ENCODE measurements at places on chromosomes 5 and 9.

- no peak for DNase-seq
Measured at GRCh38 chr5:108361771-108362170, 20.1 kb downstream of the FBXL17 start.

DNA sequence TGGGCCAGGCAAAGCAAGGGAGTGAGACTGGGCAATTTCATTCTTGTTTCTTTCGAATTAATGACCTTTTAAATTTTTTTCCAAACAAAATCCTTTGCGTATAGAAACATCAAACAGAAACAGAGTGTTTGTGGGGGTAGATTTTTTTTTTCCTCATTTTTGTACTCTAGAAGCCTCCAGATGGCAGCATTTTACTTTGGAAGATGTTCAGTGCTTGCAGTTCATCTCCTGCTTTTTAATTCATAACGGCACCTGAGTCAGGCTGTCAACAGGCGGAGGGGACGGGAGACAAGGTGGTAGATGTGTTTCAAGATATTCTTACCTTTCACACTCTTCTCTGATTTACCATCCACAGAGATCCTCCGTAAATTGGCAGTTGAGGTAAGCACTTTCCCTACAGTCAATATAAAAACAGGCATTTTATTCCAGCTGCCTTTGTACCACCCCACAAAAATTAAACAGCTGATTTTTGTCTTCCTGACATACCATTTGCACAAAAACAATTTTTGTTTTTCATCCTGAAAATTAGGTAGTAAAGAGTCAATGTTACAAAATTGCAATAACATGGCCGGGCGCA is 99.5 kb upstream of the FBXL17 start:
- peak; percentile 24 for DNase-seq

- DNase-seq, result peak; percentile 13
Measured at GRCh38 chr9:121156263-121156731, 45.4 kb downstream of the RAB14 start.

- DNase-seq, result no peak
Measured at GRCh38 chr9:78928625-78929405, 631.9 kb downstream of the PSAT1 start.
